ENCODE measurements at places on chromosomes 3 and 15. TPM values are rescaled to one million over a fixed set of nuclear protein-coding genes. Genes with fewer than 3 reads are reported as not detected.
A peak's percentile ranks its signal among the peaks of the same experiment; 100 is the strongest.

TTC21A gene
- total RNA-seq, result 3.9 TPM

DNA sequence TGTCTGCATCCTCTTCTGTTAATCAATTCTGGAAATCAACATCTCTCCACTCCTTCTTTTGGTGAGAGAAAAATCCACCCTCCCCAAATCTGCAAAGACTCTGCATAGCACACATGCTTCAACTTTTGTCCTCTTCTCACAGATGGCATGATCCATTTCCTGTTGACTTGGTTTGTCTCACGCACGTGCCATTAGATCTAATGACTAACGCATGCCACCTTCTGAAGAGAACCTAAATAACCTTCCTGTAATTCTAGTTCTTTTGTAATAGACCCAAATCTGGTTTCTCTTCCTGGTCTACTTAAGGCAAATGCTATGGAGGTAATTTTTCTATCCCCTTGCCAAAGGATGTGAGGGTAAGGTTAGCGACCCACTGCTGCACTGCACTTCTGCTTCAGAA, 51.0 kb upstream of the ATOSA start:
- H3K27me3 ChIP-seq, result no peaks in the 10 kb centered on the region
- peaks cover 16% of the 10 kb centered on the region for H3K4me1 ChIP-seq
- peak; percentile 57 for DNase-seq
- no peak overlapping the region for H3K27ac ChIP-seq
- H3K4me3 ChIP-seq, result no peak overlapping the region

DNA sequence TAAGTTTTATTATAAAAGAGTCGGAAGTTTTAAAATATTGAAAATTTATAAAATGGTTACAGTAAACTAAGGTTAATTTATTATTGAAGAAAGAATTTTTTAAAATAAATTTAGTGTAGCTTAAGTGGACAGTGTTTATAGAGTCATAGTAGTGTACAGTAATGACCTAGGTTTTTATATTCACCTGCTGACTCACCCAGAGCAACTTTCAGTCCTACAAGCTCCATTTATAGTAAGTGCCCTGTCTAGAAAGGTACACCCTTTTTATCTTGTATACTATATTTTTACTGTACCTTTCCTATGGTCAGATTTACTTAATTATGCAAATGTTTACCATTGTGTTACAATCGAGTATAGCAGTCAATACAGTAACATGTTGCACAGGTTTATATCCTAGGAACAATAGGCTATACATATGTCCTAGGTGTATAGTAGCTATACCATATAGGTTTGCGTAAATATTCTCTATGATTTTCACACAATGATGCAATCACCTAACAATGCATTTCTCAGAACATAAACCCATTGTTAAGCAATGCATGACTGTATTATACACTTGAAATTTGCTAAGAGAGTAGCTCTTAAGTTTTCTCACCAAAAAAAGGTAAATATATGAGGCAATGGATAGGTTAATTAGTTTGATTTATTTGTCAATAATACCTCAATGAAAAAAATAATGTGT, 106.9 kb upstream of the CD96 start:
- no peak overlapping the region for H3K27ac ChIP-seq
- H3K27me3 ChIP-seq, result no peaks in the 10 kb centered on the region
- H3K4me3 ChIP-seq, result no peak overlapping the region
- no peak for DNase-seq

NOX5 gene
- 0.06 TPM for total RNA-seq

- no peak overlapping the region for H3K4me3 ChIP-seq
- no peaks in the 10 kb centered on the region for H3K27me3 ChIP-seq
- DNase-seq, result peak; percentile 41
- H3K4me1 ChIP-seq, result peaks cover 4% of the 10 kb centered on the region
These were observed 136.2 kb downstream of the CHDH start for GRCh38 chr3:53709860-53710674.
